Inflammatory macrophage treated with lipopolysaccharide for 1 hour (primary cell): ENCODE measurements at places on chromosomes 16 and 17.
A peak's percentile ranks its signal among the peaks of the same experiment; 100 is the strongest.

DNA sequence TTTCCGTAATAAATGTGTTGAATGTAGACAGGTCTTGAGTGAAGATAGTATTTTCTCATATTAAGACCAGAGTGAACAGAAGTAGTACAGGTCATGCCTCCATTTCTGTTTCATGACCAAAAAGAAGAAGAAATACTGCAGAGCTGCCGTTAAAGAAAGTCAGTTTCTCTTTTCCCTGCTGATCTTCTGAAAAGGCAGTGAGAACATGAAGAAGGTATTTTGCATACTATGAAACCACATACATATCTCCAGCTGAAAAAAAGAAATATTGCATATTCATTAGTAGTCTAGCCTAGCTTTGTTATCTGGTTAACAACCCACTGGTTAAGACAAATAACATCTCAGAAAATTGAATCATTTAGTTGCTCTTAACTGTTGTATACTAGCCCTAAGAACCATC, 138.4 kb downstream of the PHKB start:
- DNase-seq: no peak

DNA sequence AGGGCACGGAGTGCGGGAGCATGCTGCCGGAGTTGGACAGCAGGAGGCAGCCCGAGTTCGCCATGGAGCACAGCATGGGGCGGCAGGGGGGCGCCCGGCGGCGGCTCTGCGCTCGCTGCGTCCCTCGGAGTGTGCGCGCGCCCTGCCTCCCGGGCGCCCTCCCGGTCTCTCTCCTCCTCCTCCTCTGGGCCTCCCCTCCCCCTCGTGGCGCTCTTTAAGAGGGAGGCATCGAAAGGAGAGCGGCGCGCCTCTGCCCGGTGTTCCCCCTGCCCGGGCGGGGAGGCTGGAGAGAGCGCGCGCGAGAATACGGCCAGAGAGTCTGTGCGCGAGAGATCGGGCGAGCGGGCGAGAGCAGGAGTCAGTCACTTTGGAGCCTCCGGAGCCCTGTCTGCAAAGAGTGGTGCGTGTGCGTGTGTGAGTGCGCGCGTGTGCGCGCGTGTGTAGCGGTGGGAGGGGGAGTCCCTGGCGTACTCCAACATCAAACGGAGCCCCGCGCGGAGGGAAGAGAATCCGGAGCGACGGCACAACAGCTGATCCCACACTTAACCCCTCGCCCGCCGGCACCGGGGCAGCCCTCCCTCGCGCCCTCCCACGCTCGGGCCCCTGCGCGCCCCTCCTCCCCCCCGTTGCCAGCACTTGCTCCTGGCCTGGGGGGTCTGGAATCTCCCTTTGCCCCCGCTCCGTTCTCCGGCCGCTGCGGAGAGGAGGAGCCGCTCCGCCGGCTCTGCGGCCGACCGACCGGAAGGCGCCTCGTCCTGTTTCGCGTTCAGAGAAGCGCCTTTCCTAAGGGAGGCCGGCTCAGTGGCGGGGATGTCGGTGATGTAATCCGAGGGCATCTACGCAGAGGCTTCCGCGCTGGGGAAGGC, 108.9 kb downstream of the ENGASE start:
- no peak for DNase-seq

GRCh38 chr16:26111900-26112299, 420.1 kb downstream of the HS3ST4 start:
- no peak for DNase-seq

DNA sequence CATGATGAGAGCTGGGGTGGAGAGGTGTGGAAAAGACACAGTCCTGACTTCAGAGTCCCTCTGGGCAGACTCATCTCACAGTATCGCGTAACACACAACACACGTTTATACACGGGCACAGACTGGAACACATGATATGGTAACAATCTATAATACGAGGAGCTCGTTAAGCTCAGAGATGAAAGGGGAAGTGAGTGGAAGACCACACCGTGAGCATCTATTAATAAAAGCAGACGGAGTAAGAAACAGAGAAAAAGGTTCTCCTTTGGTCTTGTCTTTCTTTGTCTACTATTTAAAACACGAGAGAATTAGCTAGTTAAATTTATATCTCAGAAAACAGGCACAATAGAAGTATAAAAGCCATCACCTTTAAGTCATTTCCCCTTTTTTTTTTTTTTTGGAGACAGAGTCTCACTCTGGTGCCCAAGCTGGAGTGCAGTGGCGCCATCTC, 13.5 kb downstream of the ANKRD11 start:
- DNase-seq: no peak

DNA sequence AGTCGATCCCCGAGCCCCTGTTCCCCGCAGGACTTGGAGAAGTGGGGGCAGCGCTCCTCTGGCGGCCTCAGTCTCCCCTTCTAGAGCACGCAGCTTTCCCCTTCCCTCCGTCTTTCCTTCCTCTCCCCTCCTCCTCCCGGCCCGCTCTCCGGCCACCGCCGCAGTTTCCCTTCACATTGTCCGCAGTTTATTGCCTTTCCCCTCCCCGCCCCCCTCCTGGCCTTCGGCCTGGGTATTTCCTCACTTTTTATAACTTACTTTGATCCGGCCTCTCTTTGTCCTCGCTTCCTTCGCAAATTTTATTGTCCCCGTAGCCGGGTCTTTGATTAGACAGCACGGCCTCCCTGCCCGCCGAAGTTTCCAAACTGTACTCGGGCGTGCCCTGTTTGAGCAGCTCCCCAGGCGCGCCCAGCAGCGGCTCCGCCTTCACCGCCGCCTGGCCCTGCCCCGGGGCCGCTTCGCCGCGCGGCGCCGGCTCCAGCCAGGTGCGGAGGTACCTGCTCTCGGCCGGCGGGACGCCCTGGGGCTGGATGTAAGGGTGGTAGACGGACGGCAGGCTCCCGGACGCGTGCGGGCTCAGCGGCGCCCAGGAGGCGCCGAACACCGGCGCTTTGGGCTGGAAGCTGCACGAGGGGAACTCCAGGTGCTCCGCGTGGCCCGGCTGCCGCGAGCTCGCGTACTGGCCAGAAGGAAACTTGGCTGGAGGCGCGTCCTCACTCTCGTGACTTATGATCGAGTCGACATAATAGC, 488 bp downstream of the HOXB9 start:
- DNase-seq: no peak

- peak; percentile 44 for DNase-seq
Observed at GRCh38 chr17:48427598-48427997, 2.4 kb downstream of the SKAP1 start.

DNA sequence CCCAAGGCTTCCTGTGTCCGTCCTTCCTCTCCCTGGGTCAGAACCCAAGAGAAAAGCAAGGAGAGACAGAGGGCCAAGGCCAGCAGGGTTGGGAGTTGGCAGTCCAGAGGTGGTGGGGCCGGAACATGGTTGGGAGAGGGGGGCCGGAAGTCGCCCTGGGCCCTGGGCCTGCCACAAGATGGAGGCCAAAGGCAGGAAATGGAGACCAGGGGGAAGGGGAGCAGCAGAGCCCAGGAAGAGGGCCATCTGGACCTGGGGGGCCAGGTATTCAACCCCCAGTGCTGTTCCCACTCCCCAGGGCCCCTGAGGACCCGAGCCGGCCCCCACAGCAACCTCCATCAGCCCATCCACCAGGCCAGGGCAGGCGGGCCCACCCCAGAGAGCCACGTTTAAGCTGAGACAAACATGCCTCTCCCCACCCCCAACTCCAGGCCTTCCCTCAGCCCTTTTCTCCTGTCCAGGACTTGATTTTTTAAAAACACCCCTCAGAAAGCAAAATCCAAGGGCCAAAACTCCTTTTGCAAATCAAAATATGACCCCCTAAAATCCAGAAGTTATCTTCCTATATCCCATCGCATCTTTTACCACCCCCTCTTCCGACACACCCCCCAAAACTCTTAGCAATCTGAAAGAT, 4.4 kb upstream of the BCL6B start:
- no peak for DNase-seq

DNA sequence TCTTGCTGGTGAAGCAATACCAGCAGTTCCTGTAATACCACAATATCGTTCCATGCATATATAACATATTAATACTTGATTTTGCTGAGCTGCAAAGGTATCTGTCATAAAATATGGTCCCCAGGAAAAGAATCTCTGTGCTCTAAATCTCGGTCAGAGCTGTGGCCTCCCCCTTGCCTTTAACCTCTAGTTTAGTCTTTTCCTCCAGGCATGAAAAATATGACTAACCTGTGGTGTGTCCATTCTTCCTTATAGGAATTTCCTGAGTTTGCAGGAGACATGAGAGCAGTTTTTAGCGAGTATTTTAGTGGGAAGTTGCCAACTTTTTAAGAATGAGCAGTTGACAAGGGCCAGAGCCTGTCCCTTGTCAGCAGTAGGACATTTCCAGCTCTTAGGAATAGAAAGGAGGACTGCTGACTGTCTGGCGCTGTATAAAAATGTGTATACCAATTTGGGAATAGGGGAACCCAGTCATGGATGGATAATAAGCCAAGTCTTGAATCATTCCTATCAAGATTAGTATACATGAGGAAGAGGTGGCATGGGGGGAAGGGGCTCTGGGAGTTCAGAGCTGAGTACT, 8.7 kb downstream of the ATXN1L start:
- DNase-seq: no peak

- no peak for DNase-seq
Observed at GRCh38 chr17:1413281-1413791, 13.3 kb upstream of the YWHAE start.

DNA sequence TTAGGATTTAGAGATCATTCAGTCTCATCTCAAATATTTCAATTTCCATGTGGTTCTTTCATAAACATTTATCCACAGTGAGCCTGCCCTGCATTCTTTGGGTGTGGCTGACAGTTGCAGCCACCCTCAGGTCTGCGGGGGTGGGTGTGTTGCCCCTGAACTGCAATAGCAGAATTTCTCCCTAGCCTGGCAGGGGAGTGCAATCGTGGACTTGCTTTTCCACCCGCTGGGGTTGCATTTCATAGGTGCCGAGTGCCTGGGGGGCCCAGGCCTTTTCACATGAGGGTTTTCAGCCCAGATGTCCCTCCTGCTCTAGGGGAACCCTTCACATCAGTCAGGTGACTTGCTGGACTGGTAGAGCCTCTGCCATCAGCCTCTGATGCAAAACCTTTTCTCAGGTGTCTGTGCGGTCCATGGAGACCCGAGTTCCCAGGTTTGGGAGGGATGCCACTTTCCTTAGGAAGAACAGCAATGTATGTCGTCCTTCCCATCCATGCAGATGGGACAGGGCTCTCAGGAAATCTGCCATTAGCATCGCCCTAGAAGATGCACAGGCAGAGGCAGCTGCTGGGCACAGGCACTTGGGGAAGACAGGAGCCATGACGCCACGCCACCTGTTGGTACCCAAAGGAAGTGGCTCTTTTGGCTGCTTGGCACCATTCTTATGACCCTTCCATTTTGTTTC, 2.4 kb upstream of the USP36 start:
- peak; percentile 48 for DNase-seq

DNA sequence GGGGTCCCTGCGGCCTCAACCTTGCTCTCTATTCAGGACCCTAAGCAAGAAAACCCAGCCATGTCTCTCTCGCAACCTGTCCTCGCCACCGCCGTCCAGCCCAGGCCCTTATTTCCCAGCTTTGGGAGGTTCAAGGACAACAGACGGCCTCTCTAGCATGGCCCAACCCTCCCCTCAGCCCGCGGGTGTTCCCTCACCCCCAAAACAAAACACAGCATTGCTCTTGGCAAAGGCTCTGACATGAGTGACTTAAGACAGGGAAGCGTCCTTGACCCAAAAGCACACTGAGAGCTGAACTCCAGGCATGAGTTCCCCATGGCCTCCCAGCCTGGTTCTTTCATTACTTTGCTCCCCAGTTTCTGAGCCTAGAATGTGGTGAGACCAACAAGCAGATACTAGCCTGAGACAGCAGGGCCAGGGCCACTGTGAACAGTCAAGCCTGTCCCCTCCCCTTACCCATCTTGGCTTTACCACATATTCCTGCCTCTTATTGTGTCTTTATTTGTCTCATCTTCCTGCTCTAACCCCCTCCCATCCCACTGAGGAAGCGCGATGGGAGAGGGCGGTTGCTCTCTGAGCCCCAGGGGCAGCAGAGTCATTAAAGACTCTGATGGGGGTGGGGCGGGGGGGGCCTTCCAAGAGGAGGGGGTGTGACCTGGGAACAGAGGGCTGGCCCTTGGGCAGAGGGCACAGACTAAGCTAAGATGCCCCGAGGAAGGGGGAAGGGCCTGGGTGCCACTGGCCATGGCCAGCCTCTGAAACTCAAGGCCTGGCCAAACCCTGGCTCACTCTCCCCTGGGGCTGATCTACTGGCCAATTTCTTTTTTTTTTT, 11.8 kb downstream of the SREBF1 start:
- no peak for DNase-seq

DNA sequence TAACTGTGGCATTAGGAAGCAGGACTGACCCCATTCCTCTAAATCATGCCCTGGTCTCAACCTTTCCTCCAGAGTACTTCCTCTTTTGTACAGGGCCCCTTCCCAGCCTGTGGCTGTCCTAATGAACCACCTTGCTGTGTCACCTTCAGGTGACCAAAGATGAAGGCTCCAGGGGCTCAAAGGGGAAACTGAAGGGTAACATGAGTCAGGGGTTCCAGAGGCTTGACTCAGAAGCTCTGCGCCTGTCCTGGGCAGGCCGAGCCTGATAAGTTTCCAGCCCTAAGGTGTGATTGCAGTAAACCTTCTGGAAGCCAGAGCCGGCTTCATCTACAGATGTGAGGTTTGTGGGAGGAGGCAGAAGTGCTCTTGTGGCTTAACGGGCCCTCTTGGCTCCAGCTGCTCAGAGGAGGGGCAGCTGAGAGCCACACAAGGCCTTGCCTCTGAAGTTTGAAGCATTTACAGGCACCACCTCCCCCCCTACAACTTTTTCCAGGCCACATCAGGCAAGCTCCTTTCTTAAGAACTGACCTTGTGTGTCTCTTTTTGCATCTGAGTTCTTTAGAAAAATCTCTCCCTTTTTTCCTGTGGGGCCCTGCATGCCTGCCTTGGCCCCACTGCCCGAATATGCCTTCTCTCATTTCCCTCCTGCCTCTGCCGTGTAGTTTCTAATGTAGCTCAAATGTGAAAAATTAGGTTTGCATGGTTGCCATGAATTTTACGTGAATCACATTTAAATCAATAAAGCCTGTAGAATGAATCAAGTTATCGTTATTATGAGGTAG, 149.9 kb downstream of the CLEC16A start:
- DNase-seq: peak; percentile 11

DNA sequence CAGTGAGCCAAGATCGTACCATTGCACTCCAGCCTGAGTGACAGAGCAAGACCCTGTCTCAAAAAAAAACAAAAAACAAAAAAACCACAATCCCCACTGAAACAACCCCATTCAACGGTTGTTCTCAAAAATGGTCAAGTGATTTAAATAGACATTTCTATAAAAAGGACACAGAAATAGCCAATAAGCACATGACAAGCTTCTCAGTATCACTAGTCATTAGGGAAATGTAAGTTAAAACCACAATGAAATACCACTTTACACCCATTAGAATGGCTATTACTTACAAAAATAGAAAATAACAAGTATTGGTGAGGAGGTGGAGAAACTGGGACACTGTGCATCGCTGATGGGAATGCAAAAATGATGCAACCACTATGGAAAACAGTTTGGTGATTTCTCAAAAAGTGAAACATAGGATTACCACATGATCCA, 26.6 kb upstream of the MYLK3 start:
- DNase-seq: peak; percentile 73

DNA sequence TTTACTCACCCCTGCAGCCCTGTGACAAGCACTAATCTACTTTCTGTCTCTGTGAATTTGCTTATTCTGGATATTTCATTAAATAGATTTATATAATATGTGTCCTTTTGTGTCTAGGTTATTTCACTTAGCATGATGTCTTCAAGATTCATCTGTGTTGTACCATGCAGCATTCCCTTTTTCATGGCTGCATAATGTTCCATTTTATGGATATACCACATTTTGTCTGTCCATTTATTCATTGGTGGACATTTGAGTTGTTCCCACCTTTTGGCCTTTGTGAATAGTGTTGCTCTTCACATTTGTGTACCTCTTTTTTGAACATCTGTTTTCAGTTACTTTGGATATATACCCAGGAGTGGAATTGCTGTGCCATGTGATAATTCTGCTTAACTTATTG, 110.3 kb downstream of the ELAC2 start:
- DNase-seq: no peak
